ENCODE measurements at places on chromosomes 13 and 19.

DNA sequence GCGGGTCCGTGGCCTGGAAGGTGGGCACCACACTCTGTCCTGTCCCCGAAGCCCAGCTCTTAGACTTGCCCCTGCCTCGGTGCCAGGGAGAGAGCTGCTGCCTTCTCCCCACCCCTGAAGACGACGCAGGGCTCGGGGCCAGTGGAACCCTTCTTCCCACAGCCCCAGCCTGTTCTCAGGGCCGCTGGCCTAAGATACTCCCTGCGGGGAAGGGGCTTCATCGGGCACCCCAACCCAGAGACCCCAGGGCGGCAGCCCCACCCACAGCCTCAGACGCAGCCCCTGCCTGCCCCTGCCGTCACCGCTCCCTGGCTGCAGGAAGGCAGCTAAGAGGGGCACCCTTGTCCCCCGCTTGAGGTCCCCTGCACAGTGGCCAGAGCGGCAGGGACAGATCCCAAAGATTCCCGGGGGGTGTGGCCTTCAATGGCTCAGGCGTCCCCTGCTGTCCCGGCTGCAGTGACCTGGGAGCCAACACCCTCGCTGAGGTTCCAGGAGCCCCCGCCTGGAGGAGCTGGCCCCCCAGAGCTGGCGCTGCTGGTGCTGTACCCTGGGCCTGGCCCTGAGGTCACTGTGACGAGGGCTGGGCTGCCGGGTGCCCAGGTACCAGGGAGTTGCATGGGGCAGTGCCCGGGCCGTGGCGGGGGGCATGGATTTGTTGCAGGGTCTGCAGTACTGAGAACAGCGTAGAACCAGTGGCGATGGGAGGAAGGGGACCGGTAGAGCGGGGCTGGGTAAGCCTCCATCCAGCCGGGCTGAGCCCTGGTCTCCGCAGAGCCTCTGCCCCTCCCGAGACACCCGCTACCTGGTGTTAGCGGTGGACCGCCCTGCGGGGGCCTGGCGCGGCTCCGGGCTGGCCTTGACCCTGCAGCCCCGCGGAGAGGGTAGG lies 1.0 kb downstream of the AMH start:
- no peak for DNase-seq

GRCh38 chr13:112995395-112996191 lies 26.6 kb downstream of the MCF2L start:
- no peak for DNase-seq

- DNase-seq = peak; percentile 80
Measured at GRCh38 chr13:100235311-100235901, 146.5 kb downstream of the PCCA start.

DNA sequence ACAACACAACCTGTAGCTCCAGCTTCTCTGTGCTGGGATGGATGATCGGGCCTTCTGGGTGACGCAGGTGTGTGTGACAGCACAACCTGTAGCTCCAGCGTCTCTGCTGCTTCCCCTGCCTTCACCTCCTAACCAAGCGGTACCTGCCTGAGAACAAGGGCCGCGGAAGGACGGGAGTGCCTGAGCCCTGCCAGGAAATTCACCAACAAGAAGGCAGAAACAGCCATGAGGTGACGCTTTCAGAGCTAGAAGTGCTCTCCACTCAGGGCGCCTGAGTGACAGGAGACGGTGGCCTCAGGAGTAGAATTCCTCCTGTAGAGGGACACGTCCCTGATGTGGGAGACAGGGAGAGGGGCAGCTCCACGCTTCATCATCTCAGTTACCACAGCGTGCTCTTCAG lies 17.4 kb downstream of the ZNF331 start:
- no peak for DNase-seq

DNA sequence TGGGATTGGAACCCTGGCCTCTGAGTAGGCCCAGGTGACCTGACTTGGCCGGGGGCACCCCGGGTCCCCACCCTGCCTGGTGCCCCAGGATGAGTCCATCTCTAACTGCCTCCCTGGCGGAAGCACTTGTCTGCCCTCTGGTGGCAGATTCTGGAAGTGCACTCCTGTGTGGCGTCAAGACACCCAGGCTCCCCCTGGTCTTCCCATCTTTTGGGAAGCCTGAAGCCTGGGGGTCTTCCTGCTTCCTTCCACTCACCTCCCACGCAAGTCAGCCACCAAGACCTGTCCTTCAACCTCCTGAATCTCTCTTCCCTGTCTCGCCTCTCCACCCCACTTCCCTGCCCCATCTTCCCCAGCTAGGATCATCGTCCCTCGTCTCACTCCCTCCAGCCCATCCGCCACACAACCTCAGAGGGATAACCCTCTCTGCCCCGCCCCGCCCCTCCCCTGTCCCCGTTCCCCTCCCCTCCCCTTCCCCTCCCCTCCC lies 7.4 kb downstream of the RABAC1 start:
- DNase-seq = peak; percentile 76

- no peak for DNase-seq
Measured at GRCh38 chr13:110265682-110266430, 41.1 kb downstream of the COL4A1 start.

DNA sequence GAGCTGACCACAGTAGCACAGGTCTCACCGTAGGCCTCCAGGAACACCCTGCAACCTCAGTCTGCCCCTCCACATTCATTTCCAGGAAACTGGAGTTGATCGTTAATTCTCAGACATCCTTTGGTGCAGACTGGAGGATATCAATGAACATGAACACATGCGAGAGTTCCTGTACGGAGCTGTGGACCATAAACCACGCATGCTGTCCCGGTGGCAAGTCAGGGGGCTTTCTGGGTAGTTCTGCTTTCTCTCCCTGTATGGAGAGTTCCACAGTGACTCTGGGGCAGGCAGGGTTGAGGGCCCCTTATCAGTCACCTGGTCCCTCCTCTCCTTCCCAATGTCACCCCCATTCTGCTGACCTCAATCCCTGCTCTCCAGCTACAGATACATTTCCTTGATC lies 55.5 kb upstream of the URI1 start:
- DNase-seq = no peak

GRCh38 chr19:31058676-31059340 lies 290.4 kb downstream of the TSHZ3 start:
- no peak for DNase-seq

DNA sequence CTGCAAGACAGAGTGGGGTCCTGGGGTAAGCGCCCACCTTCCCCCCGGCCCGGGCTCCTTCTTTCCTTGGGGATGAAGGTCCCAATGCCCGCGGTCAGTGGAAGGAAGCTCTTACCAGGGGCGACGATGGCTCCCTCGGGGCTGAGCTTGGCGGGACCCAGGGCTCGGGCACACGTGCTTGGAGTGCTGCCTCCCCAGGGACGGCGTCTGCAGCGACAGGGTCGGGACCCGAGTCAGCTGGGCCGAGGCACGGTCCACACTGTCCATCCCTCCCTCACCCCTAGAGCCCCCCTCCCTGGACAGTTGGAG lies 3.5 kb downstream of the JSRP1 start:
- DNase-seq = no peak
